Progenitor cell of endocrine pancreas (in vitro differentiated cells): ENCODE measurements at places on chromosomes 13 and 19.

DNA sequence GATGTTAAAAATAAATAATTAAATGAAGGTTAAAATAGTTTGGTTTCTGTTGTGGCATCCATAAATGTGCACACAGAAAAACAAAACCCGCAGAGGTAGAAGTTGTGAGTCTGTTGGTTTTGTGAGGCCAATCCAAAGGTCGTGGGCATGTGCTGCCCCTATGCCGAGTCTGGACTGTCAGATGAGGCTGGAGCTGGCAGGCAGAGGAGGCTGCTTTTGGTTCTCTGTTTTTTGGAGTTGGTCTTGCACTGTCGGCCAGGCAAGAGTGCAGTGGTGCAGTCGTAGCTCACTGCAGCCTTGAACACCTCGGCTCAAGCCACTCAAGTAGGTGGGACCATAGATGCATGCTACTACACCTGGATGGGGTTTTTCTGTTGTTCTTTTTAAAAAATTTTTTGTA lies 43.7 kb downstream of the TSSK6 start:
- DNase-seq, result no peak

DNA sequence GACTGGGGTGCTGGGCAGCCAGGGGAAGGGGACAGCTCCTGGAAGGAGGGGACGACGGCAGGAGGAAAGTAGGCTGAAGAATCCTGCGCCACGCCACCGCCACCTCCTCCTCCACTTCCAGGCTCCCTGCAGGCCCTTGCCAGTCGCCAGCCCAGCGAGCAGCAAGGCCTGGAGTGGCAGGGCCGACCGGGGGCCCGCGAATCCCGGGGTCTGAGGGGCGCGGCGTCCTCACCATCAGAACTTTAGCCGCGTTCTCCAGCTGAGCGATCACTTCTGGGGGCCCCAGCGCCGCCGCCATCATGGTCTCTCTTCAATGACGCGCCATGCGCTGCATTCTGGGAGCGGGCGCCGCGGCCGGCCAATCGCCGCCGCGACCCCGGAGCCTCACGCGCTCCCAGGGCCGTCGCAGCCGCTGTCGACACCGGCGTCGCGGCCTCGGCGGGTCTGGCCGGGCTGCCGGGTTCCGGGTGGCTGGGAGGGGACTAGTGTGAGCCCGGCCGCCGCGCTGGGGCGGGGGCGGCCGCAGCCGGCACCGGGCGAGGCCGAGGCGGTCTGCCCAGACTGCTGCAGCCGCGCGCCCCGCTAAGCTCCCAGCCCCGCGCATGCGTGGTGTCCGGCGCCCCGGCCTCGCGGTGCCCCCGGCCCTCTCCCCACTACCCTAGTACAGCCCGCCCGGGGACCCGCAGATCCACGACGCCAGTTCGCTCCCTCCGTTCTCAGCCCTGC lies at the start of gene XPO4:
XPO4 (minus strand) TSS at position 309 of the 726 bp plus-strand sequence; CDS start at position 301, 8 bp downstream.
- peak; percentile 72 for DNase-seq

GRCh38 chr19:2270423-2271233 lies 11.3 kb downstream of the PEAK3 start:
- DNase-seq, result no peak

- DNase-seq, result no peak
Measured at GRCh38 chr19:4367781-4368127, 24.4 kb downstream of the MPND start.

DNA sequence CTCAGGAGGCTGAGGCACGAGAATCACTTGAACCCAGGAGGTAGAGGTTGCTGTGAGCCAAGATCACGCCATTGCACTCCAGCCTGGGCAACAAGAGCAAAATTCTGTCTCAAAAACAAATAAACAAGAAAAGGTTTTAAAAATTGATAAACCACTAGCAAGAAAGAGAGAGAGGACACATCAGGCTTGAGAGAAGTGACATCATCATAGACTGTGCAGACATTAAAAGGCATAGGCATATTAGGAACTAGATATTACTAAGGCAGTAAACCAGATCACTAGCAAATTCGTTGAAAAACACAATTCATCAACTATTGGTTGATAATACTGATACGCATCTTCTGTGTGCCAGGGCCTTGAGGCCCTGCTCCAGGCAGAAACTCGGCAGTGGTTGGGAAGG lies 7.7 kb downstream of the A1BG start:
- DNase-seq, result no peak

DNA sequence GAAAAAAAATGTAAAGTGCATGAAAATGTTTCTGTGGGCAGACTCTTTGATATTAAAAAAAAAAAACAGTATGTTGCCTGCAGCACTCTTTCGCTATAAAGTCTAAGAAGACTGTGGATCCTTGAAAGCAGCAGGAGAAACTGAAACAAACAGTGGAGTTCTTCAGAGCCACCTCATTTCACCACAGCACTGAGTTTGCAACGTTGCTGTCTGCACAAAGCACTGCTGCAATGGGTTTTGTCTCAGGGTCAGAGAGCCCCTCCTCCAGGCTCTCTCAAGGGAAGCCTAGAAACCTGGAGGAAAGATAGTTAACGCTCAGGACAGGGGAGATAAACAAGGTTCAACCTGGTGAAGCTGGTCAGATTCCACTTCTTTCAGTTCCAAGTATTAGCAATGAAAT lies 248.7 kb downstream of the EFNB2 start:
- DNase-seq, result no peak

GRCh38 chr19:19418555-19419260 lies 13.2 kb downstream of the GATAD2A start:
- no peak for DNase-seq

- no peak for DNase-seq
Measured at GRCh38 chr13:80577285-80577684, 236.4 kb upstream of the SPRY2 start.

DNA sequence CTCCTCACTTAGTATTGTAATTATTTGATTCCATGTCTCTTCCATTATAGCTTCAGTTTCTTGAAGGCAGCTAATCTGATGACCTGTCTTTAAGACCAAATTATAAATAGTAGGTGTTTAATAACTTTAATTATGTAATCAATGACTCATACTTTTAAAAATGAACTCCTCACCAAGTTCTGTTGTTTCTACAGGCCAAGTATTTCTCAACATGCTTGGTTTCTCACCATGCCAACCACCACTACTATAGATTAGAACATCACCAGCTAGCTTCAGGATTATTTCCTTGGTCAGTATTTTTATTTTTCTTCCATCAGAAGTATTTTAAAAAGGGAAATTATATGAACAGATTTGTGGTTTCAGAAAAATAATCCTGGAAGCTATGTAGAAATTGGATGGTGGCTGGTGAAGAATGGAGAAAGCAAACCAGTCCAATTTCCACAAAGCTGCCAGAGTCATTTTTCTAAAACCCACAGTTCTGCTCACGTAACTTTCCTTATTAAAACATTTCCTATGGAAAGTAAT lies 237.7 kb upstream of the DACH1 start:
- no peak for DNase-seq

DNA sequence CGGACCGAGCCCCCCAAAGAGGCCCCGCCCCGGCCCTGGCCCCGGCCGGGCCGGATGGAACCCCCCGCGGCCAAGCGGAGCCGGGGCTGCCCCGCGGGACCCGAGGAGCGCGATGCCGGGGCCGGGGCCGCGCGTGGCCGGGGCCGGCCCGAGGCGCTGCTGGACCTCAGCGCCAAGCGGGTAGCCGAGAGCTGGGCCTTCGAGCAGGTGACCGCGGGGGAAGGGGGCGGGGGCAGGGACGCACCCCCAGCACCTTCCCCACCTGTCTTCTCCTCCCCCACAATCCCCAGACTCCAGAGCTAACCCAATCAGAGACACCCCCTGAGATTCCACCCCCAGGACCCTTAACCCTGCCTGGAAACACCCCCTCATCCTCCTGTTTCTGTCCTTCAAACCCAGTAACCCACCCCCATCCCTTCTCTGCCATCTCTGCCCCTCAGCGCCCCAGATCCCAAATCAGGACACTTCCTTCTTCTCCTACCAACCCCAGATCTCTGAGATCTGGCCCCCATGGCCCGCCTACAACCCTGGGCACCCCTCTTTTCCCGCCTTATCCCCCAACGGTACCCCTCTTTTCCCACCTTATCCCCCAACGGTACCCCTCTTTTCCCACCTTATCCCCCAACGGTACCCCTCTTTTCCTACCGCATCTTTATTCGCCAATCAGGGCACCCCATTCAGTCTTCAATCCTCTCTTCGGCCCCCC lies 505 bp downstream of the ZSWIM4 start:
- DNase-seq, result no peak

DNA sequence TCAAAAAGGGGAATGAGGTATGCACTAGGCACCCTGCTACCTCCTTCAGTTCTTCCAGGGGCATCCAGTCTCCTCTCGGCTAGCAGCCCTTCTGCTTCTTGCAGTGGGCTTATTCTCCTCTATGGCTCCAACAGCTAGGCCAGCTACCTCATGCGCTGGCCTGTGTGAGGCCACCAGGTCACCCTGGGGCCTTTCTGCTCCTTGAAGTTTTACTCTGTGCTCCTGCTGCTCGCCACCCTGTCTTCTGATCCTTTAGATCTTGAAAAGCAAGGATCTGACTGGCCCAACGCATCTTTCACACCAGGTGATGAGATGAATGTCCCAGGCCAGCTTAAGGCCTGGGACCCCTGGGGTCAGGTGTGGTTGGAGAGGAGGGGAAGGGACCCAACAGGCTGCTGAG lies 66.2 kb downstream of the RUBCNL start:
- DNase-seq, result no peak

- DNase-seq, result no peak
Measured at GRCh38 chr13:112457485-112457884, 81.3 kb downstream of the SPACA7 start.

- no peak for DNase-seq
Measured at GRCh38 chr13:64276232-64276631, 2860.6 kb upstream of the PCDH20 start.

DNA sequence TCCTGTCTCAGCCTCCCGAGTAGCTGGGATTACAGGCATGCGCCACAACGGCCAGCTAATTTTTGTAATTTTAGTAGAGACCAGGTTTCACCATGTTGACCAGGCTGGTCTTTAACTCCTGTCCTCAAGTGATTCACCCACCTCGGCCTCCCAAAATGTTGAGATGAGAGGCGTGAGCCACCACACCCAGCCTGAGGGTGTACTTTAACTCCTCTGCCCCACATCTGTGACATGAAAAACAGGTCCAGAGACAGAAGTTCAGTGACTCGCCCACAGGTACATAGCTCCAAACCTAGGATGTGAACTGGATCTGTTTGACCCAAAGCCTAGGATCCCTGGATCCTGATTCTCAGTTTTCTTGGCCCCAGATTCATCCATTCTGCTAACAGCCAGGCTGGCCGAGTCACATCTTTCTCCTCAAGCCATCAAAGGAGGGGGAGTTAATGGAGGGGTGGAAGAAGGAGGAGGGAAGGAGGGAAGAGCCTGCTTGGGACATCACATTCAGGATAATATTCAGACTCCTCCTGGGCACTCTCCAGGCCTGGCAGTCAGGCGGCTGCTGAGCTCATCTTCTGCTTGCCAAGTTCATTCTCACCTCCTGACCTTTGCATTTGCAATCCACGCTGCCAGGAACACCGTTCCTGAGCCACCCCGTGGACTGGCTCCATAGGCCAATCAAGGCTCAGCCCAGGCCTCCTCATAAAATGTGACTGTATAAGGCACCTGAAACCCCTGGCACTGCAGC lies 3.1 kb downstream of the SPC24 start:
- DNase-seq, result no peak

DNA sequence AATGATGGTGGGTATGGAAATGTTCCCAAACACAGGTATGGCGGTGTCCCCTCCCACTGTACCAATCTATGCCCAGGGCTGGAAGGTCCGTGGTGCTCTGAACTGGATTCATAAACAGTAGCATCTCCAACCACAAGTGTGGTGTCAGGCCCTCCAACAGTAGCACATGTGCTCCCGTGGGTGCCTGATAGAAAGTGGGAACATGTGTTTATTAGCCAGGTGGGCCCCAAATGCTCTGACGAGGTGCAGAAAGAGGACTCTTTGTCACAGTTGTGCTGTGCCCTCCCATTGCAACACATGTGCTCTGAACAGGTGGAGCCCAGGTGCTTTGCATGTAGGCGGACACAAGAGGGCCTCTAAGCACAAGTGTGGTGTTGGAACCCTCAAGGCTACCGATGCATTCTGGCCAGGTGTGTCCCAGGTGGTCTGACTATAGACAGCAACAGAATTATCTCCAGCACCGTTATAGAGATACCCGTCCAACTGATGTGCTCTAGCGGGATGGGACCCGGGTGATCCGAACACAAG lies 75.4 kb upstream of the ZNF30 start:
- DNase-seq, result no peak

DNA sequence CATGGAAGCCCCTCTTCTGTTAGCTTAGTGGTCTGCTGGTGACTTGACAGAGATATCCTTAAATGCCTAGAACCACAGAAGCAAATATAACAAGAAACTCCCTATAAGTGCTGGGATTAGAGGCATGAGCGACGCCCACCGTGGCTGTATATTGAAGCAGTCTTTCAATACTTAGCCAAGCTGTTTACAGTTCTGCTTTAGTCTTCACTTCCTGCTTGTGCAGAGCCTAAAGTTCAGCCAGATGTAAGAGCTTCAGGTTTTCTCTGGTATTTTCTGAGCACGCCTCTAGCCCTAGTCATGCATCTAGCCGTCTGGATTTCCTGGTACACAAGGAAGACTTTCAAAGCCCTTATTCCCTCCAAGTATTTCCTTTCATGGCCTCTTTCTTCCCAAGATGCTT lies 28.5 kb downstream of the TRPM4 start:
- DNase-seq, result no peak

- DNase-seq, result no peak
Measured at GRCh38 chr19:35513628-35514281, at the start of gene DMKN. Gene DMKN, minus strand, starts transcription at chr19:35513649. Its CDS starts 174 bp downstream, at chr19:35513475.

DNA sequence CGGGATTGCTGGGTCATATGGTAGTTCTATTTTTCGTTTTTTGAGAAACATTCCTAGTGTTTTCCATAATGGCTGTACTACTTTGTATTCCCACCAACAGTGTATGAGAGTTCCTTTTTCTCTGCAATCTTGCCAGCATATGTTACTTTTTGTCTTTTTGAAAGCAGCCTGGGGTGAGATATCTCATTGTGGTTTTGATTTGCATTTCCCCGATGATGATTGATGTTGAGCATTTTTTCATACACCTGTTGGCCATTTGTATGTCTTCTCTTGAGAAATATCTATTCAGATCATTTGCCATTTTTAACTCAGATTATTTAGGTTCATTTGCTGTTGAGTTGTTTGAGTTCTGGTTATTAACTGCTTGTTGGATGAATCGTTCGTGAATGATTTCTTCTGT lies 18.5 kb upstream of the ATP12A start:
- DNase-seq, result no peak

- DNase-seq, result no peak
Measured at GRCh38 chr13:110107568-110108347, 199.2 kb downstream of the COL4A1 start.

DNA sequence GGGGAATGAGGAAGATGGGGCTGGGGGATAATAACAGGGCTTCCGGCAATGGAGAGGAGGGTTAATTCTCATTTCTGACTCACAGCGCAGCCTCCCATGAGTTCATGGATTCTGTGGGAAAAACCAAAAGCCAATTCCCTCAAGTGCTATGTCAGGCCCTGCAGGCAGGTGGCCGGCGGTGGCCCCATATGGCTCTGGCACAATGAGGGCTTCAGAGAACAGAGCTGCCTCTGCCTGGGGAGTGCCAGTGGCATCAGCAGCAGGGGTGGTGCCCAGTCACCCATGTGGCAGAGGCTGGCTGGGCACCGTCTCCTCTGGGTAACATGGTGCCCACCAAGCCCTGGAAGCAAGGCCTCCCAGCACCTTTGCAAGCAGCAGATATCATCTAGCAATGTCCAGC lies 69.1 kb downstream of the ALOX5AP start:
- DNase-seq, result no peak

GRCh38 chr19:33403221-33403972 lies 29.9 kb downstream of the CEBPG start:
- DNase-seq, result no peak
